ENCODE measurements at places on chromosomes 3 and 15.

- DNase-seq = no peak
Observed at GRCh38 chr15:61376961-61377360, 147.9 kb upstream of the RORA start.

- no peak for DNase-seq
Observed at GRCh38 chr3:184924547-184924946, 112.6 kb downstream of the VPS8 start.

GRCh38 chr3:149385617-149386298 is 8.3 kb upstream of the TM4SF1 start:
- DNase-seq = no peak

DNA sequence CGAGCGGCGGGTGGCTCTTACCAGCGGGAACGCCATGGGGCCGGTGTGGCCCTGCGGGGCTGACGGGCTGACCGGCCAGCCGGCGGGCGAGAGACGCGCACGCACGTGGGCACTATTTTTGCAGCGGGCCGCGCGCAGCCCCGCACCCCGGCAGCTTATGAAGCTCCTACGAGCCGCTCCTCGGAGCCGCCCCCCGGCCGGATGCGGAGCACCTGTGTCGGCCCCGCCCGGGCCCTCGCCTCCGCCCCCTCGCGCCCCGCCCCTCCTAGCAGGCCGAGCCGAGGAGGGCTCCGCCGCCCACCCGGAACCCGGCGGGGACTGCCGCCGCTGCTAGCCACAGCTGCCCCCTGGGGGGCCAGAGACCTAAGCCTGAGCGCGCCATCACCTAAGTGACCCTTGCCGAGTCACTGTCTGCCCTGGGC is 683 bp upstream of the CPEB1 start:
- DNase-seq = peak; percentile 83

DNA sequence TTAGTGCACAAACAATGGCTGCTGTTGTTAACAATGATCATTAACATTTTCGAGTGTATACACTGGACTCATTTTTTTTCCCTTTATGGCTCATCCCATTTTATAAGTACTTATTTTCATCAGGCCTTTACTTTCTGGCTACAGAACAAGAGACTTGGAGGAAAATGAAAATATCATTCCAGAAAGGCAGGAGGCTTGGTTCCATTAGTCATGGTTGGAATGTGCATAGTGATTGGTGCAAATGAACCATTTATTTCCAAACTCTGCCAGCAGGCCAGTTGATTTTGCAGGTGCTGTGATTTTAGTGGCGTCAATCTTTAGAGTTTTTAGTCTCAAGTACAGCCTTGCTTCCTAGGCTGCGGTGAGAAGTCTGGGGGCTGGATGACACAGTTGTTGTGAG is 151.8 kb downstream of the ITPR1 start:
- no peak for DNase-seq

DNA sequence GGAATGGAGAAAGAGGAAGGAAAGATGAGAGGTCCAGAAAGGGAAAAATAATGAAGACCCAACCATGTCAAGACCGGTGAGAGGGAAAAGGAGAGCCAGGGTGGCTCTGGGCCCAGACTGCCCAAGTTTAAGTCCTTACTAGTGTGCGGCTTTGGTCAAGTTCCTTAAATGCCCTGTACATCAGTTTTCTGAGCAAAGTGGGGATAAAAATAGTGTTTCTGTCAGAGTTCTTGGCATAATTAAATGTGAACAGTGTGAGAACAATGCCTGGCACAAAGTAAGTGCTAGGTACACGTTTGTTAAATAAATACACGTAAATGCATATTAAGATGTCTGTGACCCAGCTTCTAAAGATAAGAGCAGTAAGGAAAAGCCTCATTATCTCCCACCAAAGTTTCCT is 23.8 kb downstream of the WWTR1 start:
- DNase-seq = no peak

DNA sequence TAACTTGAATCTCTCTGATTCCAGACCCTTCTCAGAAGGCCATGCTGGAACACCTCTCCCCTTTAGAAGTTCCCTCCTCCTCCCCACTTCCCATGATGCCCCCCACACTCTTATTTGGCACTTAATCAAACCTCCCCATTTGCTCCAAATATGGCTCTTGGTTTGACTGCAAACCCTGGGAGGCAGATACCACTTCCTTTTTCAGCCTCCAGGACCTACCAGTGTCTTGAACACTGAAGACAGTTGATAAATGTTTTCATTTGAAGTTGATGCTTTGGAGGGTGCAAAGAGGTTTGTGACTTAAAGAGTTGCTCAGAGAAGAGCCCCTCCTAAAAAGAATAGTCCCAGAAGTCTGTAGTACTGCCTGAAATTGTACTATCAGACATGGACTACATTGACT is 61.5 kb downstream of the SEMA5B start:
- DNase-seq = no peak

DNA sequence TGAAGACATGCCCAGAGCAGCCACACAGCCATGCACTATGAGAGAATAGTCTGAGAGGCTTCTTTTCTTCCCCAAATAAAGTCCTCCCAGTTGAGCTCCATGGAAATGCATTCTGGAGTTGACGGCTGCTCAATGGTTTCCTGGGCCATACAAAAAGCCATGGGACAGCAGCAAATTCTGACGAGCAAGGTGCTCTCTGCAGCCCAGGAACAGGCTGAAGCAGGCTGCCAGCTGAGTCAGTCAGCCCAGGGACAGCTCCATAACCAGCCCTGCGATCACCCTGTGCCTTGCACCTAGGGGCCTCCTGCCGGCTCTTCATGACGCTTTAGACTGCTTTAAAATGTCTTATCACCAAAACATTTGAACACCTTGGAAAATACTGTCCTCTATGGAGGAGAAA is 256.3 kb upstream of the CHRNA7 start:
- DNase-seq = peak; percentile 62

GRCh38 chr15:36756707-36757106 is 177.3 kb downstream of the CDIN1 start:
- DNase-seq = no peak

GRCh38 chr3:101796077-101796680 is 17.2 kb downstream of the NXPE3 start:
- DNase-seq = no peak

DNA sequence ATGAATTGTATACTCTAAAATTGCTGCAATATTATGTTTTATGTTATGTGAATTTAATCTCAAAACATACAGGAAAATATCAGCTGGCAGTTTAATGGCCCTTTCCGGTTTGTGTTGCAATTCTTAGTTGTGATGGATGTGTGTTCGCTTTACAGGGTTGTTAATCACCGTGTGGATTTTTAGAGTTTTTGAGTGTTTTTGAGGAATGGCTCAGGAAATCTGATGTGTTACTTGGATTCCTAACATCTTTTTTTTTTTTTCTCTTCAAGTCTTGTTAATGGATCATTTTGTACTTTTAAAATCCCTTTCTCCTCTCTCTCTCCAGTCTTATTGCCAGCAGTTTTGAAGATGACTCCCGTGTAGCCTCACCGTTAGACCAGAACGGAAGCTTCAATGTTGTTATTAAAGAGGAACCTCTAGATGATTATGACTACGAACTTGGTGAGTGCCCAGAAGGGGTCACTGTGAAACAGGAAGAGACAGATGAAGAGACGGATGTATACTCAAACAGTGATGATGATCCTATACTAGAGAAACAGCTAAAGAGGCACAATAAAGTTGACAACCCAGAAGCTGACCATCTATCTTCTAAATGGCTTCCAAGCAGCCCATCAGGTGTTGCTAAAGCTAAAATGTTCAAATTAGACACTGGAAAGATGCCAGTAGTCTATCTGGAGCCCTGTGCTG is 35.7 kb downstream of the MGA start:
- peak; percentile 47 for DNase-seq

DNA sequence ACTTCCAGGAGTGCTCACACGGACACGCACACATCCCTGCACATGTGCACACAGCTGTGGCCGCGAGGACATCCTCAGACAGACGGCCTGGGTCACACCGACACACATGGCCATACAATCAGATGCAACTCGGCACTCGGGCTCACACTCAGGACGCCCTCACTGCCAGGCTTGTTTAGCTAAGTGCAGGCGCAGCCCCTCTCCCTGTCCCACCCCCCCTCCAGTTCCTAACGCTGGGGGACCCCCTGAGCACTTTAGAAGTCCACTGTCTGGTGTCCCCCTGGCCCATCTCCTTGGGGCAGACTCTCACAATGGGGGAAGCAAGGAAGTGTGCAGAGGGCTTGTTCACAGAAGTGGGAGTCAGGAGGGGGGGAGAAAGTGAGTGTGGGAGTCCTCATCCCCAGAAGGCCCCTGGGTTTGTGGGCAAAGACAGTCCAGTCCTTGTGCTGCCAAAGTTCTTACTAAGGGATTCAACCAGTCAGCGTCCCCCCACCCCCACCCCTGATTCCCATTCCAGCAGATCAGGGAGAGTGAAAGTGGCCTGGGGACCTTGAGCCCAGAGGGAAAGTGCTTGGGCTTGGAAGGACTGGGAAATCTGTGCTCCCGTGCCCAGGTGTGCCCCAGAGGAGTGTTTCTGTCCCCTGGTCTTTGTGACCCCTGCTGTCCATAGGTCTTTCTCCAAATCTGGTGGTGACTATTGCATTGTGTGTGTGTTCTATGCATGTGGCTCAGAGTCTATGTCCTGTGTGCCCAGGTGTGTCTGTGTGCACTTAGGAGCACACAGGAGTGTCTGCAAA is 767 bp upstream of the GATA2 start:
- DNase-seq = peak; percentile 67

DNA sequence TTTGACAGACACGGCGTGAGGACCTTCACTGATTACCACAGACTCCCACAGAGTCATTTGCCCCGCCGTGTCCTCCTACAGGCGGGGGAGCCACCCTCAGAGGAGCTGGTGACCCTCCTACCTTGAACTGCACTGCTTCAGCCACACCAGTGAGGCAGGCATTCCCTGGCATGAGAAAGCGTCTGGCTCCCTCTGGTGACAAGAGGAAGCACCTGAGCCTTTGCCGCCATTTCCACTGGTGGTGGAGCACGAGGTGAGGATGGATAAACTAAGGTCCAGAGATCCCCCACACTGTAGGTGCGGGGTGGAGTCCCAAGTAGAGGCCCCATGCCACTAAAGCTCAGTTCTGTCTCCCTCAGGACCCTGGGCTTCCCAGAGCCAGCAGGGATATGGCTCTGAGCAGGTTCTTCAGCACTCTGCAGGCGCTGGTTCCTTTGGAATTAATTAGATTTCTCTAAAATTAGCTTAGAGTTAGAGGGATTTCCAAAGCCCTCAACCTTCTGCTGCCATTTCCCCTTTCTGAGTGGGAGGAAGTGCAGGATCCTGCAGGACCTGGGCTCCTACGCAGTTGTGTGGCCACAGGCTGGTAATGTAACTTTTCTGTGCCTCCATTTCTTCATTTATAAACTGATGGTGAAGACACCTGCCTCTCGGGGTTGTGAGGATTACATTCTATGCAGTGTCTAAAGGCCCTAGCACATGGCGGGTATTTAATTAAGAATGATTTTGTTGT is 224.0 kb downstream of the SLCO3A1 start:
- DNase-seq = peak; percentile 92

GRCh38 chr3:112280266-112280665 is 13.8 kb downstream of the SLC9C1 start:
- no peak for DNase-seq

Measured in endodermal cell (in vitro differentiated cells).